ENCODE measurements at places on chromosomes 2 and 18.

DNA sequence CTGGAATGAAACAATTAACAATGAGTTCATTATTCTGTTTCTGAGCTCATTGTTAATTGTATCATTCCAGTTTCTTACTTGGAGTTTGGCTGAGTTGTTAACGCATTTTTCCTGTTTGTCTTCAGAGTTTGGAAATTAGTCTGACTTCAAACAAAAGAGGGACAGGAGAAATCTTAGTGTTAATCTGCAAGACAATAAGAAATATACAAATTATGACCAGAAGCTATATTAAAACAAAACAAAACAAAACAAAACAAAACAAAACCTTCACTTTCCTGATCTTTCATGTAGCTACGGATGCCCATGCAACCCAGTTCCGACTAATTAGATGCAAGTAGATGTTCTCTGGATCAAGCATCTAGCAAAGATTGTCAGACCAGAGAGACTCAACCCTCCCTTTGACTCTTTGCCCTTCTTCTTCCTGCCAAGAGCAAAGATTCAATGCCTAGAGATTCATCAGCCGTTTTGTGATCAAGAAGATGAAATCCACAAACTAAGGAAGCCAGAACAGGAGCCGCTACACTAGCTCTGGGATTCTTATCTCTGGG, 686.2 kb upstream of the FSHR start:
- no peak for DNase-seq

- no peak for DNase-seq
Measured at GRCh38 chr18:666177-666576, 8.7 kb downstream of the TYMS start.

- DNase-seq: no peak
Measured at GRCh38 chr2:43239981-43240765, 13.8 kb upstream of the ZFP36L2 start.

- no peak for DNase-seq
Measured at GRCh38 chr2:197571627-197572271, 55.9 kb downstream of the MOB4 start.

DNA sequence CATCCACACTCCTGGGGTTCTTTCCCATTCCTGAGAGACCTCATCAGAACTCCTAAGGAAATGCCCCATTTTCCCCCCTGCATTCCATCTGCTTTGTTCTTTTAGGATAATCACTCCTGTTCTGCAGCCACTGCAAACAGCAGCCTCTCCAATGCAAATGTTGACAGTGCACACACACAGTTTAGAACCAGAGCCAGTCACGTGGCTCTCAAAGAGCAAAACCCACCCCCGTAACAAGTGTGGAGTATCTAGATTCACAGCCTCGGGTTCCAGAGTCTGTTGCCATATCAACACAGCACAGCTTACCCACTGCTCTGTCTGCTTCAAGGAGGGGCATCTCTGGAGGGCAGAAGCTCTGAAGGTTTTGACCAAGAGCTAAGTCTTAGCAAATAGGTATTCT, 180.0 kb downstream of the NAPG start:
- DNase-seq: no peak

GRCh38 chr18:67875944-67876343, 359.4 kb upstream of the DSEL start:
- DNase-seq: no peak

- DNase-seq: no peak
Measured at GRCh38 chr2:218229239-218229638, 12.2 kb downstream of the ARPC2 start.

DNA sequence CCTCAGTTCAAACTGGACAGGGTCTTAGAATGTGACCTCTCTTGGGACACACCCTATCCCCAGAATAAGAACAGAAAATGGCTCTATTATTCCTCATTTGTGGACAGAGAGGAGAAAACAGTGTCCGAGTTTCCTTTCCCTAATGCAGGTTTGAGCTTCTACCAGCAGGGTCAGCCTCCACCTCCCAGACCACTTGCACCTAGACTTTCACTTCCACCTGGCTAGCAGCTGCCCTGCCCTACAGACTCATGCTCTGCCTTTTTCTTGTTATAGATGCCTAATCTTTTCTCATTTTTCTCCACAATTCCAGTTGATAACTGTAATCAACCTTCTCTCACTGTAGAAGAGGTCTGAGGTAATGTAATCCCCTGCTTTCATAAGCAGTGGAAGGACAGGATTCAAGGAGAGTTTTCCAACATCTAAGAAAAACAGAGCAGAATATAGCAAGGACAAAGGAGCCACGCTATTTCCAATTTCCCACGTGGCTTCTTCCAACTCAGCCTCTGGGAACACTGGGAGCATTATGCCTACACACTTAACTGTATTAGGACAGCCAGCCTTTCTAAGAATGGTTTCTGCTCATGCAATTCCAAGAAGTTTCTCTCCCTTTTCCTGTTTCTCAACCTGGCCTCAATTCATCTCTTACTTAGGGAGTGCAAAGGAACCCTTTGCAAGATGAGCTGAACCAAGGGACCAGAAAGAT, 239.8 kb downstream of the BCL11A start:
- no peak for DNase-seq

DNA sequence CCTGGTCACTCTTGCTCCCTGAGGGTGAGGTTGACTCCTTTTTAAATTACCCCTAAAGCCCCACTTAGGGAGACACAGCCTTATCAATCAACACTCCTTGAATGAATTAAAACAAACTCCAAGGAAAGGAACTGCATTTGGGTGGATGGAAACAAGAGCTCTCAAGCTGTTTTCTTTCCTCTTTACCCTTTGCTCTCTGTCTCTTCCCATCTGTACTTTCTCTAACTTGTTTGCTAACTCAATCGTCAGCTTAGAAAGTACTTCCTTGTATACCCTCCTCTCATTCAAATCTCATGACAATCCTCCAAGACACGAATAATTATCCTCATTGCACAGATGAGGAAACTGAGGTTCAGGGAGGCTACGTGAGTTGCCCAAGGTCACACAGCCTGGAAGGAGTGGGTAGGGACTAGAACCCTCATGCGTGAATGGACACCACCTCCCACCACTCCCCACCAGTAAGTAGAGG, 32.7 kb downstream of the ZFP36L2 start:
- DNase-seq: no peak

- no peak for DNase-seq
Measured at GRCh38 chr2:209533391-209533790, 109.5 kb downstream of the MAP2 start.

DNA sequence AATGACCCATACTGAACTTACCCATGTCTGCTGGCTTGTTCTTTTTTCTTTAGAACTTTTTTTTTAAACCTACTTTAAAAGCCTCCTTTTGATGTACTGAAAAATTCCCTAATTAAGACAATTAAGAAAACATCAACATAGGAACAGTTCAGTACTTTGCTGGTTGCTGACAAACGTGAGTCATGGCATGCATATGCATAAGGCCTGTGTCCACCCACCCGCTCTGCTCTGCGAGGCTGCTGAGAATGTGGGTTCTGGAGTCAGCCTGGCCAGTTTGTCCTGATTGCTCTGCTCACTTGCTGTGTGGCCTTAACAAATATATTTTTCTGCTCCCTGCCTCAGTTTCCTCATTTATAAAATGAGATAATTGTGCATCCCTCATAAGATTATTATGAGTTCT, 27.3 kb downstream of the LAMA3 start:
- DNase-seq: no peak

- DNase-seq: no peak
Measured at GRCh38 chr18:58578321-58578720, 50.6 kb downstream of the ALPK2 start.

DNA sequence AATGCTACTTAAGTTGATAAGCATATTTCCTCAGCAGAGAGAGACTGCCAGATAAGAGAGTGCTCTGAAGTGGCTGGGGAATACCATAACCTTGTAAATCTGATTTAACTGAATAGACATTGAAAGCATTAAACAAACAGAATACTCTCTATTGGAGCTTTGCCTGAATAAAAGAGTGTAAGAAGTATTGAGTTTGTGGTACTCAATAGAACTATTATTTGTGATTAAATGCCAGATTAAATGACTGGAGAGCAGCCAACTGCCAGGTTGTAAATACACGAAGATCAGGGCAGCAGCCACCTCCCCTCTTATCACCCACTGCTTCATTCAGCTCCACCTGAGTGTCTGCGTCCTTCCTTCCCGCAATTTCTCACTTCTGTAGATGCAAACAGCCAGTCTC, 373.6 kb downstream of the DCDC2C start:
- DNase-seq: no peak

DNA sequence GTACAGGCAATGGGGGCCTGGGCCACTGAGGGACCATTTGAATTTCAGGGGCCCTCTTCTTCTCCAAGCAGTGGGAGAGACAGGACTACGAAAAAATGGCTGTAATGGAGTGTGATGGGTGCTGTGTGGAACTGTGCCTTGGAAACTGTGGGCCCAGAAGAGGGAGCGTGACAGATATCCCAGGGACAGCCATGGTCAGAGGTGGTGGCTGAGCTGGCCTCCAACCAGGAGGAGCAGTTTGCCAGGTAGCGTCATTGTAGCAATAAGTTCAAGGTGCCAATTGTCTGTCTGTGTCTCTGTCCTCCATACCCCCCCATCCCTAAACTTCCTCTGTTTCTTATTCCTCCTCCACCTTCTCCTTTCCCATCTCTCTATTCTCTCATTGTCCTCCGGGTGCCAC, 15.3 kb downstream of the THNSL2 start:
- no peak for DNase-seq

DNA sequence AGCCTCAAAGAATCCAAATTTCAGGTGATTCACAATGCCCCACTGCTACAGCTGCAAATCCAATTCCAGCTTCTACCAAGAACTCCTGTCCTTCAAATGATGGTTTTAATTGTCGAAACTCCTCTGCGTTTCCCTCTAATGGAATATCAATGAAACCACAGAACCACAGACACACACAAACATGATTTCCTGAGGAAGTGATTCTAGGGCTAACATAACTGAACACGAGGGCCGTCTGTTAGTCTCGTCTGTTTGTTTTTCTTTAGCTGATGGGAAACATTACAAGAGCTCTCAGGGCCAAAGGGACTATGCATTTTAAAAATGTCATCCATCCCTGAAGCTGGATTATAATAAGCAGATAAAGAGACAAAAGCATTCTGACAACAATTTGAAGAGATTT, 59.4 kb downstream of the RNF152 start:
- no peak for DNase-seq

GRCh38 chr2:118852605-118853128, 5.2 kb upstream of the EN1 start:
- DNase-seq: no peak

DNA sequence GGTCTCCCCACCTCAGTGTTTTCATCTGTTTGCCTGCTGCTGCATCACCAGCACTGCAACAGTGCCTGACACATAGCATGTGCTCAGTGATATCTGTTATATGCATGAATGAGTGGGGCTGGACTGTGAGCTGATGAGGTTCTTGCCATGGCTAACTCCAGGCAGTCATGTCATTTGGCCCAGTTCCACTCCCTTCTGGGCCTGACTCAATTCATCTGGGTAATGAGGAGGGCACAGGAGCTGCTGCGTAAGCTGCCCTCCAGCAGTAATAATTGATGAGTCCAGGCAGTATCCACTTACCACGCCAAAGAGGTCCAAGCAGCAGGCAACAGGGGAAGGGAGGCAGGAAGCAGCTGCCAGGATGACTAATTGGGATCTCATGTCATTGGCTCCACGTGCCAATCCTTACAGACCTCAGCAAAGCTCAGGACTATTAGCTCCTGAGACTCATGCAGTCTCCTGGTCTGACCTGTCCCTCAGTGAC, 34.1 kb upstream of the MAT2A start:
- DNase-seq: no peak

DNA sequence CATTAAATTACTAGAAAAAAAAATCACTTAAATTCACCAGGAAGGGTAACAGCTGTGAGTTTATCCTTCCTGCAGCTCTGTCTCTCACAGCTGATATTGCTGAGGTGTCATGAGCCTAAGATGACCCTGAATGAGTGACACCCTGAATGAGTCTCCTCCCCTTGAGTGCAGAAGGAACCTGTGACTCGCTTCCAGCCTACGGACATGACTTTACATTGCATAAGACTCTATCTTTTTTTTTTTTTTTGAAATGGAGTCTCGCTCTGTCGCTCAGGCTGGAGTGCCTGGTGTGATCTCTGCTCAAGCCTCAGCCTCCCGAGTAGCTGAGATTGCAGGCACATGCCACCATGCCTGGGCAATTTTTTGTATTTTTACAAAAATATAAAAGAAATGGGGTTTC, 14.1 kb downstream of the MRO start:
- no peak for DNase-seq

GRCh38 chr2:164457271-164457670, 164.0 kb downstream of the GRB14 start:
- no peak for DNase-seq

DNA sequence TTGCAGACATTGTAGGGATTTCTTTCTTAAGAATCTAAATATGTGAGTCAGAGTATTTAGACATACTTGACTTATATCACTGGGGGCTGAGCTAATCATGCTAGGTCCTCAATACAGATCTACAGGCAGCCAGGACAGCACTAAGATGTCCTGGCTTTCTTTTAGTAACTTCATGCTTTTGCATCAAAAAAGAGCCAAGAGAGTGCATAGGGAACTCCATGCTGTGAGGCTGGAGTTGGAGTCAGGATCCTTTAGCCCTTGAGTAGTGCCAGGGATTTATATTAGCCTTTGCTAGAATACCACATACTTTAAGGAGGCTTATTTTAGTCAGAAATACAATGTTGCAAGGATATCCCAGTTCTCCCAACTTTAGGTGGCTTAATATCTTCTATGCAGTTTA, 289.7 kb downstream of the CCDC85A start:
- DNase-seq: no peak

- peak; percentile 41 for DNase-seq
Measured at GRCh38 chr2:43225788-43226557, 433 bp downstream of the ZFP36L2 start.

- no peak for DNase-seq
Measured at GRCh38 chr2:40388161-40388560, 63.7 kb downstream of the SLC8A1 start.

DNA sequence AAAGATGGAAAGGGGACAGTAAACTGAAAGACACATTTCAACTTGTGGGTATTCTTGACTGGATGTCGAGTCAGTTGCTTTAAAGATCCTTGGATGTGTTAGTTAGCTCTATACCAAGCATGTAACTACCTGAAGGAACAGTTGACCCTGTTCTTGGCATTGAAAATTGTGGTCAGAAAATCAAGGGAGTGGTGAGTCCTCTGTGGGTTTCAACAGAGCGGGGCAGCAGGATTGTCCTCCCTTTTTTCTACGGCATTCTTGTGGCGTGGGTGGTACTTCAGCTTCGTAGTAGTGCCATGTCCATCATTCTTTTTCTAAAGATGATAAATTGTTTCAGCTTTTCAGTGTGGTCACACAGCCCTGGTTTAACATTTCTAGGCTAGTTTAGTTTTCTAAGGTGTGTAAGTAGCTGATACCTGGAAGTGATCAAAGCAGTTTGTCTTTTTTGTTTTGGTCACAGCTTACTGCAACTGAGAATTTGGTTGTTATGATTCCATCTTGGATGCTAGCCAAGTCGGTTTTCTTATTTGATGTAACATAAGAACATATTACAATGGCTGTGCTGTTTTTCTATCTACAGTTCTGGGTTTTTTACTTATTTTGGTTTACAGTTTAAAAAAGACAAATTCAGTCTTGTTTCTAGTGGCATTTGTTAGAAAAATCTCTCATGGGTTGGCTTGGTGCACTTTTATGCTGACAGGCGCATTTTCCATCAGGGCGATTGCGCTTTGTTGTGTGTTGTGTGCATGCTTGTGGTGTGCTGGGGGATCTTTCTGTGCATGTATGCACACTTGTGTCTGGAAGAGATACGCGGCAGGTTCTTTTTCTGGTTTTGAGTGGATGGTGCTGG, 84.7 kb downstream of the ZNF407 start:
- DNase-seq: no peak
